ENCODE measurements at places on chromosomes 4 and X. TPM values are rescaled to one million over a fixed set of nuclear protein-coding genes. Genes with fewer than 3 reads are reported as not detected.
A peak's percentile ranks its signal among the peaks of the same experiment; 100 is the strongest.

DNA sequence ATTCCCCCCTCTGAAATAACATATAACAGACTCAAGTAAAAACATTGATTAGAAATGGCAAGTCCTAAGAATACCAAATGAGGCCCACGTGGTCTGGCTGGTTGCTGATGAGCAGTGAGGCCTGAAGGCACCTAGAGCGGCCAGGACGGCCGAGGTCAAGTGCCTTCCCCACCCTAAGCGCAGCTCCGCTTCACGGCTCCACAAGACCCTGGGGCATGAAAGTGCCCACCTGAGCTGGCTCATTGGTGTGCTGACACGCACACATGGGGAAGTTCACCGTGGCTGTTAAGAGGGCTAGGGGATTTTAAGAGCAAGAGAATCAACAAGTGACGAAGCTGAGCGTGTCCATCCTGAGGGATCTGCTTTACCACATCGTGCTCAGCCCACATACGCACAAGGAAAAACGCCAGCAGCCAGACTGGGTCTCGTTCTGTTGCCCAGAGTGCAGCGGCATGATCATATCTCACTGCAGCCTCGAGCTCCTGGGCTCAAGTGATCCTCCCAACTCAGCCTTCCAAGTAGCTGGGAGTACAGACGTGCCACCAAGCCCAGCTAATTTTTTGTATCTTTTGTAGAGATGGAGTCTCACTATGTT, 22.4 kb downstream of the DCTD start:
- H3K27me3 ChIP-seq = no peaks in the 10 kb centered on the region
- no peak for DNase-seq
- H3K27ac ChIP-seq = no peak overlapping the region
- H3K4me3 ChIP-seq = no peak overlapping the region
- H3K4me1 ChIP-seq = no peaks in the 10 kb centered on the region
- peaks cover 88% of the 10 kb centered on the region for H3K36me3 ChIP-seq

GRCh38 chr4:64727960-64728359, 318.7 kb upstream of the TECRL start:
- no peak for DNase-seq
- no peak overlapping the region for H3K4me3 ChIP-seq
- no peak overlapping the region for H3K27ac ChIP-seq
- no peaks in the 10 kb centered on the region for H3K27me3 ChIP-seq

GRCh38 chr4:141330616-141331015, 109.9 kb downstream of the ZNF330 start:
- H3K4me1 ChIP-seq = peaks cover 6% of the 10 kb centered on the region
- H3K36me3 ChIP-seq = peaks cover 2% of the 10 kb centered on the region

DNA sequence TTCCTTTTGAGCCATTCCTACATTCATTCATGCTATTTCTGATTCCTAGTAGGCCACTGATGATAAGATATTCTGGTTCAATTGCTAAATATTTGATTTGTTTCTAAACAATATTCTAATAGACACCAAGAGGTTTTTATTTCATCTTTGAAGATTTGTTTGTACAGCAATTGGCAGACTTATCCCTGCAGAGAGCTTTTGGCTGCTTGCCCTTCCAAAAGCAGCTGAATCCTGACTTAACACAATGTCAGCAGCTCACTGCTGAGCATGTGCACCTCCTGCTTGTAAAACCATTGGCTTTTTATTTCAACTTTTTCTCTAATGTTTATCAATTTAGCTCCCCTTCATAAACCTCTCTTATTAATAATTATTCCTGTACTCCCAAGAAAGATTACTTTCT, 45.3 kb downstream of the MMRN1 start:
- H3K4me3 ChIP-seq = no peak overlapping the region
- no peak for DNase-seq
- H3K27ac ChIP-seq = no peak overlapping the region
- no peaks in the 10 kb centered on the region for H3K27me3 ChIP-seq
- no peaks in the 10 kb centered on the region for H3K36me3 ChIP-seq
- H3K4me1 ChIP-seq = no peaks in the 10 kb centered on the region

DNA sequence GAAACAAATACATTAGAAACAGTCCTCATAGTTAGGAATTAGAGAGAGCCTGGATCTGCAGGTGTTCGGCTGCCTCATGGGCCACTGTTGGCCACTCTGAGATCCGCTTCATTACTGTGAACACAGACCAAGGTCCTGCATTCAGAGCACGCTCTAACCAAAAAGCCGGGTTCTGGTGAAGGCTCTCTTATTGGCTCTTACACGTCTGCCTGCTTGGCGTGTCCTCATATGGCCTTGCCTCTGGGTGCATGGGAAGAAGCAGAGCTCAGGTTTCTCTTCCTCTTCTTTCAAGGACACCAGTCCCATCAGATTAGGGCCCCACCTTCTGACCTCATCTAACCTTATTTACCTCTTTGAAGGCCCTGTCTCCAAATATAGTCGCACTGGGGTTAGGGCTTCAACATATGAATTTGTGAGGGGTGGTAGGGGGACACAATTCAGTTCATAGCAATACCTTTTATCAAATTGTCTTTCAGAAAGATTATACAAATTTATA, 37.1 kb upstream of the ELF2 start:
- peak overlapping the region; percentile 66 for H3K27ac ChIP-seq
- H3K27me3 ChIP-seq = no peaks in the 10 kb centered on the region
- H3K4me1 ChIP-seq = peaks cover 21% of the 10 kb centered on the region

DNA sequence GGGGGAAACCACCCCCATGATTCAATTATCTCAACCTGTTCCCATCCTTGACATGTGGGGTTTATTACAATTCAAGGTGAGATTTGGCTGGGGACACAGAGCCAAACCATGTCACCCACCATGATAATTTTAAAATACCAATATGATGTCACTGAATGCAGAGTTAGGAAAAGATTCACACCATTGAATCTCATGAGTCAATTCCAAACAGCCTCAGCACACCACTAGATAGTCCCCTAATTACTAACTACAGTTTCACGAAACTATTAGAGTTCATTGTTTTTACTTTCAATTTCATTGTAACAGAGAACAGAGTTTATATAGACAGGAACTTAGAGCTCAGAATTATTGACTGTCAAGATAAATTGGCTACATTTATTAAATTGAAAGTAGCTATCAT, 410.2 kb downstream of the FAM47A start:
- H3K27me3 ChIP-seq = no peaks in the 10 kb centered on the region
- no peak overlapping the region for H3K27ac ChIP-seq
- DNase-seq = no peak
- H3K4me1 ChIP-seq = no peaks in the 10 kb centered on the region
- no peaks in the 10 kb centered on the region for H3K36me3 ChIP-seq
- H3K4me3 ChIP-seq = no peak overlapping the region

DNA sequence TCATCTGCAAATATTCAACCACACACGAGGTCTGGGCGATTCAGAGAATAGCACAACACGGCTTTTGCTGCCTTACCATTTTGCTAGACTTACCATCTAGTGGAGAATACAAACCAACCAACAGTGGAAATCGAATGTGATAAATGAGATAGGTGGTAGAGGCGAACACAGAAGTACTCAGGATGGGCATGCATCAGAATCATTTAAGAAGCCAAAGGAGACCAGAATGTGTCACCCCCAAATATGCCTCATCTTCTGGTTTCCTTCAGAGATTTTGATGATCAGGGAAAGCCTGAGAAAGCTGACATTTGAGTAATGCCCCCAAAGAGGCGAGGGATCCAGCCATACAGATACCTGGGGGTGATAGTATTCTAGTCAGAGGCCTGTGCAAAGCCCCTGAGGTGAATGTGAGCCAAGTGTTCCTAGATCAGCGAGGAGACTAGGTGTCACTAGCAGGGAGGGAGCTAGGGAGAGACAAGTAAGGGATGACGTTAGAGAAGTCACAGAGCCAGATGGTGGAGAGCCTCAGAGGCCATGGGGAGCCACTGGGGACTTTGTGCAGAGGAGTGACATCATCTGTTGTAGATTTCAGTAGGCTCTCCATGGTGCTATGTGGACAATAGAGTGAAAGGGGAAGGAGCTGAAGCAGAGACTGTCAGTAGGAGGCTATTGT, 1.7 kb downstream of the MTMR1 start:
- peaks cover 11% of the 10 kb centered on the region for H3K4me1 ChIP-seq
- no peak overlapping the region for H3K27ac ChIP-seq
- no peak overlapping the region for H3K4me3 ChIP-seq
- no peaks in the 10 kb centered on the region for H3K27me3 ChIP-seq
- peaks cover 20% of the 10 kb centered on the region for H3K36me3 ChIP-seq
- DNase-seq = peak; percentile 24

DNA sequence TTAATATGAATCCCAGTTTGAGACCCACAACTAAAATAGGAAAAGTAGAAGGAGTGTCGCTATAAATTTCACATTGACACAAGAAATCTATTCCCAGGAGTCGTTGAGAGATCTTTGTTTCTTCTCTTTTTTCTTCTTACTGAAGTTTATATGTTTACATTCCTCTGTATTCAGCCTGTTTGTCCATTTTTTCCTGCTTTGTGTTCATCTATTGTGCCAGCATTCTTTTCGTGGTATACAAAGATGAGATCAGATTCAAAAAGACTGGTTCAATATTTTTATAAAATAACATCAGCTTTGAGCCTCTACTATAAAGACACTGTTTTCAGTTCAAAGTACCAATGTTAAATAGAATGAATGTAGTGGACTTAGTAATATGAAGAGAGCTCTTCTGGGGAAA, 95.4 kb upstream of the MYOZ2 start:
- H3K4me1 ChIP-seq = no peaks in the 10 kb centered on the region
- H3K27me3 ChIP-seq = no peaks in the 10 kb centered on the region
- H3K36me3 ChIP-seq = no peaks in the 10 kb centered on the region
- no peak overlapping the region for H3K27ac ChIP-seq
- H3K4me3 ChIP-seq = no peak overlapping the region
- DNase-seq = no peak

DNA sequence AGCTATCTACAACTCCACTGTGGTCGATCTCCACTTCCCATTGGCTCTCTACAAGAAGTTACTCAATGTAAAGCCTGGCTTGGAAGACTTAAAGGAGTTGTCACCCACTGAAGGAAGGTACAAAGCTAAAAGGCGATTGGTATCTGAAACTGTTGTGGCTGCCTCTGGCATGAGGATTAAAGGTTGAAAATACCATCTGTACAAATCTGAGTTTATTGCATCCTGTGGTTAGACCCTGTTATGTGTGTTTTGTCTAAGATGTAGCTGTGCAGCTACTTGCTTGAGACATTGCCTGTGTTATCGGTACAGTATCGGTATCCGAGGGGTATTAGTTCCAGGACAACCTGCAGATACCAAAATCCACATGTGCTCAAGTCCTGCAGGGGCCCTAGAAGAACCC, 16.4 kb downstream of the NAP1L5 start:
- no peaks in the 10 kb centered on the region for H3K27me3 ChIP-seq
- no peaks in the 10 kb centered on the region for H3K36me3 ChIP-seq
- DNase-seq = no peak

- DNase-seq = no peak
- no peaks in the 10 kb centered on the region for H3K36me3 ChIP-seq
- H3K27me3 ChIP-seq = no peaks in the 10 kb centered on the region
Measured at GRCh38 chr4:84944947-84945346, 21.5 kb downstream of the WDFY3 start.

- DNase-seq = no peak
- H3K27ac ChIP-seq = no peak overlapping the region
- H3K4me3 ChIP-seq = no peak overlapping the region
- no peaks in the 10 kb centered on the region for H3K4me1 ChIP-seq
- H3K27me3 ChIP-seq = no peaks in the 10 kb centered on the region
- H3K36me3 ChIP-seq = peaks cover 61% of the 10 kb centered on the region
Measured at GRCh38 chrX:135572436-135572835, 52.0 kb downstream of the INTS6L start.

GRCh38 chr4:7805533-7806337, 133.9 kb downstream of the AFAP1 start:
- H3K4me3 ChIP-seq = no peak overlapping the region
- DNase-seq = no peak
- H3K36me3 ChIP-seq = no peaks in the 10 kb centered on the region

GRCh38 chr4:145058256-145058655, 39.7 kb downstream of the ANAPC10 start:
- H3K4me3 ChIP-seq = no peak overlapping the region
- no peak overlapping the region for H3K27ac ChIP-seq
- no peak for DNase-seq
- peaks cover 4% of the 10 kb centered on the region for H3K36me3 ChIP-seq

GRCh38 chr4:3748136-3748898, 17.9 kb upstream of the ADRA2C start:
- no peak overlapping the region for H3K4me3 ChIP-seq
- H3K27me3 ChIP-seq = peaks cover 76% of the 10 kb centered on the region
- H3K36me3 ChIP-seq = no peaks in the 10 kb centered on the region
- H3K4me1 ChIP-seq = no peaks in the 10 kb centered on the region

DNA sequence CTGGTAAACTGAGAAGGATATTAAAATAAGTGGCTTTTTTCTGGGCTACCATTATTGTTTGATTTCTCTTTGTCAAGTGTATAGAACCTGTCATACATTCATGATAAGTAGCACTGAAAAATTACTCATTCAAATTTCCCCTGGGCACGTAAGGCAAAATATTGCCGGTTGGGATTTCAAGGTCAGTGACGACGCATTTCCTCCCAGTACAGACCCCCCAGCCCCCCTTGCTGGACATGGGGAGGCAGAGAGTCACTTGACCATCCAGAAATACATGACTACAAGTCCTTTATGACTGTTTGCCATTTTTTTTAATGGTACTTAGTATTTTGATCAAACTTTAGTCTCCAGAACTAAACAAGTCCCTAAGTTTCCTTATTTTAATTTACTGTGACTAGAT, 6.8 kb upstream of the MND1 start:
- H3K27me3 ChIP-seq = no peaks in the 10 kb centered on the region
- H3K36me3 ChIP-seq = no peaks in the 10 kb centered on the region
- H3K4me1 ChIP-seq = peaks cover 10% of the 10 kb centered on the region

DNA sequence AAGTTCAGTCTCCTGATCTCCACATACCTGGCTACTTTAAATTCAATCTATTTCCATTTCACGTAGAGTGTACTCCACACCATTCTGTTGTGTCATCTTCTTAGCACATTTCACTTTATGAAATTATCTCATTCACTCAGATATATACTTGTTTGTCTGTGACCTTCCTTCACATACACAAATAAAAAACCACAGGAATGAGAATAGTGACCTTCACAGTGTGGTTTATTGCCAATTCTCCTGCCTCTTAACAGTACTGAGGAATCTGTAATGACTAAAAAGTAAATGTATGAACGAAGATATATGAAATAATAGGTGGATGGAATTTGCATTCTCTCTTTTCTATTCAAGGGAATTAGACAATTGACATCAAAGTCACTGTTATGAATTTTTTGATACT, 183.9 kb upstream of the PCDH7 start:
- no peaks in the 10 kb centered on the region for H3K36me3 ChIP-seq
- no peaks in the 10 kb centered on the region for H3K27me3 ChIP-seq
- no peak overlapping the region for H3K27ac ChIP-seq
- no peaks in the 10 kb centered on the region for H3K4me1 ChIP-seq
- no peak for DNase-seq

GRCh38 chrX:19017271-19017670, 33.4 kb upstream of the PHKA2 start:
- H3K27me3 ChIP-seq = no peaks in the 10 kb centered on the region
- H3K4me1 ChIP-seq = no peaks in the 10 kb centered on the region
- no peak overlapping the region for H3K4me3 ChIP-seq

The NPY5R gene
- total RNA-seq = not detected

The XAGE1A gene
- 59.0 TPM for total RNA-seq

The PAGE2 gene
- 0.78 TPM for total RNA-seq

The DGKQ gene
- 22.0 TPM for total RNA-seq

The PDGFRA gene
- total RNA-seq = 0.40 TPM

The SLC38A5 gene
- 213 TPM for total RNA-seq

The GLRB gene
- not detected for total RNA-seq

The TMPRSS11A gene
- not detected for total RNA-seq

The MRPL1 gene
- 56.6 TPM for total RNA-seq
